Activated CD8-positive, alpha-beta T cell treated with anti-CD3 and anti-CD28 coated beads for 36 hours (primary cell): ENCODE measurements at places on chromosomes 4 and X. TPM values are rescaled to one million over a fixed set of nuclear protein-coding genes. Genes with fewer than 3 reads are reported as not detected.

USP17L11 gene
- total RNA-seq = not detected

GPRASP2 gene
- total RNA-seq = 0.67 TPM

DNA sequence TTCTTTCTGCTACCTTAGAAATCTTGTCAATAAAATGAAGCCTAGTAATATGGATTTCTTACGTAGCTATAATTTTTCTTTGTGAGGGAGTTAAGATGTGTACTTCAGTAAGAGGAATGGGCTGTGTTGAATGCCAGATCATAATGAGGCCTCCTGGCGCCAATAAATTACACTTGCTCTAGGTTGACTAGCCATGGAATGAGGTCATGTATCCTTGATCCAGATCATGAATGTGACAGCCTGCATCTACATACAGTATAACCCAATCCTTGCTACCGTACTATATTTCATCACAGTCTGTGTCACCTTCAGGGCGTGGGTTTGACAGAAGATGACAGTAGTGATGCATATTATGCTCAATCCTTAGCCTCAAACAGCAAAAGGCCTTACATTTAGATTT is 36.2 kb downstream of the NHS start:
- DNase-seq = no peak

- no peak for DNase-seq
Observed at GRCh38 chrX:101507372-101507771, 22.1 kb downstream of the ARMCX4 start.

DNA sequence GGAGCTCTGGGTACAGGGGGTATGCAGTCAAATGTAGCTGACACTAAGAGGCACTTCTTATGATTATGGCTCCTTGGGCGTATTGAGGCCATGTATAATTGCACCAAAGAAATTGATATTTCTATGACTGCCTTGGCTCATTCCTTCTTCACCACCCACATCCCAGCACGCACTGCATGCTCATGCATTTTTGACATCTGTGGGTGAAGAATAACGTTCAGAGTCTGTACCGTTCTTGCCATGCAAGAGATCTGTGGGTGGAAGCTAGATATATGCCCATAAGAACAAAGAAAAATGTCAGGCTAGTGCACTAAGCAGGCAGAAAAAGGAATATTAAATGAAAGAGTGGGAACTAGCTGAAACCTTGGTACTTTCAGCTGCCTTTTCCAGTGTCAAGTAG is 93.4 kb downstream of the EMCN start:
- no peak for DNase-seq

DNA sequence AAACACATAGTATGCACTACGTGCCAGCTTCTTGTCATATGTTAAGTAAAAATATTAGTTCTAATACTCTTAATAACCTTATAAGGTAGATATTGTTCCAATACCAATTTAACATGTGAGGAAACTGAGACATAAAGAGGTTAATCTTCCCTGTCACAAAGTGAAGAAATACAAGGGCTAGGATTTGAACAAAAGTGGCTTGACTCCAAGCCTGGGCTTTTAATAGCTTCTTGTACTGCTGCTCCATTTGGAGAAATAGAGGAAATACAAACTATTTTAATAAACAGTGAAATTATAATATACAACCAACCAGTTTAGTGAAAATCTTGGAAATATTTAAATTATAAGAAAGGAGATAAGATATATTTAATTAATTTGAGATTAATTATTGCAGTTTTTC is 33.2 kb downstream of the TLL1 start:
- no peak for DNase-seq

- DNase-seq = no peak
Observed at GRCh38 chr4:26048950-26049349, 134.9 kb downstream of the SMIM20 start.
